ENCODE measurements at places on chromosomes 6 and 20.

GRCh38 chr6:40389254-40389653 is 197.9 kb downstream of the LRFN2 start:
- DNase-seq, result no peak

DNA sequence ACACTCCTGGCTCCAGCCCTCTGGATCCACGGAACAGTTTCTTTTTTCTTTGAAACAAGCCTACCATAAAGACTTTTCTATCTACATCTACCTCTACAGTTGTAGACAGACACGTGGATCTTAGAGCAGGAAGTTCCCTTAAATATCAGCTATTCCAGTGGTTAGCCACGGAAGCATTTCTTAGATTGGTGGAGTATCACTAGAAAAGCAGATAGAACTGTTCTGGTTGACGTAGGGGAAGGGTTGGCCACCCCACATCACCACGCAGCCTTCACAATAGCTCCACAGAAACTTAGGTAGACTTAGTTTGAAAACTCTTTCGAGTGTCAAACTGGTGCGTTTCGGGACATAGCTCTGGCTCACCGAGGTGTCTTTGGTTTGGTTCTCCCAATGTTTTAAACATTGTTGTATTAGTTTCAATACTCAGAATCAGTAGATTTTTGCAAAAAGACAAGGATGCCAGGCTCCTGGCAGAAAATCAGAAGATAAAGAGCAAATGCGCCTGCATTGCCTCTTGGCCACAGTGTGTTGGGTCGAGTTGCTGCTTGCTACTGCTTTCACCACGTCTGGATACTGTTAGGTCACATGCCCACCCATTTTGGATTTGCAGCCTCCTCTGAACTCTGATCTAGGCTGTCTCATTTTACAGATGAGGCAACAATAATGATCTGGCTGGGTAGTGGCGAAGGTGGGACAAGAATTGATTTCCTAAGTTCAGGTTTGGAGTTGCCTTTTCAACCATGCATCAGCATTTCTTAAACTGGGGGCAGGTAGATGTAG is 71.5 kb upstream of the DTNBP1 start:
- DNase-seq, result no peak

GRCh38 chr6:28597217-28597835 is 71.6 kb downstream of the GPX5 start:
- DNase-seq, result no peak

DNA sequence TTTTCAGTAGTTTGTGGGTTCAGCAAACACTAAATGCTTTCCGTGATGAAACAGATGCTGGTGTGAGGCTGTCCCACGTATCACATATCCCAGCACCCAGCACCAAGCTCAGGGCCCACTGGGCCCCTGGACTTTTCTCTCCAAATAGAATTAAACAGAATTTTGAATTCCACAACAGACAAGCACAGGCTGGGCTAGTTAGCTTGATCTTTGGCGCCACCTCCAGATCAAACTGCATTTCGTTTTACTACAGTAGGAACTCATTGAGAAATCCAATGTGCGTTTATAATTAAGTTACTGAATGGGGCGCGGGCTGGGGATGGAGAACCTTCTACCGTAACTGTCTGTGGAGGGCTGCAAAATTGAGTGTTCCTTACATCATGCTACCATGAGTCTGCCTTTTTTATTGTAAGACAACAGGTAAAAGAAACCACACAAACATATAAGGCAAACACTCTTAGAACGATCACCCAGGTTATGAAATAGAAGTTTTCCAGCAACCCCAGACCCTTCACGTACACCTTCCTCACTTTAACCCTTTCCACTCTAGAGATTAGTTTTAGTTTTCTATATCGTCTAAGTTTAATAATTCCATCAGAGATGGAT is 107.8 kb downstream of the ZFP64 start:
- DNase-seq, result peak; percentile 26

DNA sequence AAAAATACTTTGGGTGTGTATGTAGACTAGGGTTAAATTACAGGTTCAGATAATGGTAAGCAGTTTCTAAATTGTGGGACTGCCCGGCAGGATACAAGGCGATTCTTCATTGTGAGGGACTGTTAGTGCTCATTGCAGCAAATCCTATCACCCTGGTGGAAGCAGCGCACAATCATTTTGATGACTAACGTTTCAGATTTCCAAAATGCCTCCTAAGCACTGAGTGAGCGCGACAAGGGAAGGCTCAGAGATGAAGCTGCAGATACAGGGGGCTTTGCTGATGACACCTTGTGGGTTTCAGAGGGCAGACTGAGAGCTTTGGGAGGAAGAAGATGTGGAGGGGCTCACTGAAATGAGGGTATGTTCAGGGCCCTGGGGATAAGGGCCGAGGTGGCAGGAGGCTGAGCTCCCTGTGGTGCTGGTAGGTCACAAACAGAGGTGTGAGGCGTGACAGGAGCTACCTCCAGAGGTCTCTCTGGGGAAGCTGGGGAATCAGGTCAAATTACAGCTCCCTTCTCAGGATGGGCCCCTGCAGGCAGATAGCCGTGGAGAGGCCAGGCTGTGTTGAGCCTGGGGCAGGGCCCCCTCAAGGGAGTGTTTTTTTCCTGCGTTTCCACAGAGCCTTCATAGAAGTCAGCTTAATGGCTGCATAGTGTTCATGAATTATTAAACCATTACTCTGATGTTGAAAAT is 84.5 kb upstream of the FYN start:
- DNase-seq, result no peak

GRCh38 chr6:169020821-169021220 is 232.8 kb downstream of the THBS2 start:
- no peak for DNase-seq

GRCh38 chr6:155436981-155437749 is 18.5 kb downstream of the NOX3 start:
- DNase-seq, result no peak

DNA sequence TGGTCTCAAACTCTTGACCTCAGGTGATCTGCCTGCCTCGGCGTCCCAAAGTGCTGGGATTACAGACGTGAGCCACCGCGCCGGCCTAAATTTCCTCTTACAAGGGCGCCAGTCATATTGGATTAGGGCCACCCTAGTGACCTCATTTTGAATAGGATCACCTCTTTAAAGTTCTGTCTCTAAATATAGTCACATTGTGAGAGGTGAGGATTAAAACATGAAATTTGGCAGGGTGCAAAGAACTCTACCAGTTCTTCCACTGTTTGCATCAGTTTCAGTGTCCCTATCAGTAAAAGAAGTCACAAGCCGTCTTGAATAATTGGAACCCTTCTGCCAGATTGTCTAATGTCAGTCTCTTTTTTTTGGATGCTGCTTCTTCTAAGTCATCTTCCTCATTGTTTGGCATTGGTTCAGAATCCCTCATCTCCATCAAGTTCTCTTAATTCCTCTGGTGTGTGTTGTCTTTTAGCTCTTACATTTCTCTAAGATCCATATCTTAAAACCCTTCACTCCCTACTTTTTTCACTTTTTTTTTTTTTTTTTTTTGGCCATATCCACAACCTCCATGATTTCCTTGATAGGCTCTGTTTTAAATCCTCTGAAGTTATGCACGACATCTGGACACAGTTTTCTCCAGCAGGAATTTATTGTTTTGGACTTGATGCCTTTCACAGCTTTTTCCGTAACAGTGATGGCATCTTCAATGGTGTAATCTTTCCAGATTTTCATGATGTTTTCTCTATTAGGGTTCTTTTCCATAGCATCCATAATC is 56.8 kb downstream of the NCOA3 start:
- DNase-seq, result no peak

DNA sequence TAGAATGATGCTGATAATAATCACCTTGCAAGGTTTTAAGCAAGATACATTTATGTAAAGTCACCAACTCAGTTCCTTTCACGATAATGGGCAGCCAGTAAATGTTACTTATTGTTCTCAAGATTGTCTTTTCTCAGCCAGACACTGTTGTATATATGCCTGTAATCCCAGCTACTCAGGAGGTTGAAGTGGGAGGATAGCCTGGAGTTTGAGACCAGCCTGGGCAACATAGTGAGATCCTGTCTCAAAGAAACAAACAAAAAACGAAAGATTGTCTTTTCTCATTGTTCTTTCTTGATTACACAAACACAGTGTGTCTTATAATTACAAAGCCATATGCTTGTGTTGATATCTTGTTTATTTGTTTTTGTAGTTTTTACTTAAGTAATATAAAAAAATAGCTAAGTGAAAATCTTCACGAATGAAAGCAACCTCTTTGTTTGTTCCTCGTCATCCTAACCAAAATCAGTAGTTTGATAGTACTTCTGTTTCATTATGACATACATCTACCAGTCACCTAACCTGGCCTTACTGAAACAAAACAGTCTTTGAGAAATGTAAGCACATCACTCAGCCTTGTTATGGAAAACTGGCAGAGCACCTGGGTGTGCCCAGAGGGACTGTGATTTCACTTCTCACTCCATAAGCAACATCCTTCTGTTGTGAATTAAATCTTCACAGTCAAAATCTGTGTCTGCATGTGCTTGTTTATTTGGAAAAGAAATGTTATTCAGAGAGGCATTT is 436.2 kb upstream of the SOX4 start:
- DNase-seq, result no peak

DNA sequence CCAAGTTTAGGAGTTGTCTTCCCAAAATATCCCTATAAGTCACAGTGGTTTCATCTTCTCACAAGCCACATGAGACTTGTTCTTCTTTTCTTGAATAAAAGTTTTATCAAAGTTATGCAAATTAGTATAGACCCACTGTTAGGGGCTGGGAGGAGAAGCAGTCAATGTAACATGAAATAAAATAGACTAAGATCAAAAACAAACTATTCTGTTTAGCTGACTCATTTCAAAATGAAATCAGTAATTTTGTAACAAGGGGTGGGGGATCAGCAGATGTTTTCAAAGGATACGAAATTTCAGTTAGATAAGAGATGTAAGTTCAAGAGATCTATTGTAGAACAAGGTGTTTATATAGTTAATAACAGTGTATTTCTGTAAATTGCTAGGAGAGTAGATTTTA is 339.6 kb upstream of the PRDM1 start:
- no peak for DNase-seq

GRCh38 chr20:59829054-59829785 is 104.2 kb downstream of the SYCP2 start:
- no peak for DNase-seq

DNA sequence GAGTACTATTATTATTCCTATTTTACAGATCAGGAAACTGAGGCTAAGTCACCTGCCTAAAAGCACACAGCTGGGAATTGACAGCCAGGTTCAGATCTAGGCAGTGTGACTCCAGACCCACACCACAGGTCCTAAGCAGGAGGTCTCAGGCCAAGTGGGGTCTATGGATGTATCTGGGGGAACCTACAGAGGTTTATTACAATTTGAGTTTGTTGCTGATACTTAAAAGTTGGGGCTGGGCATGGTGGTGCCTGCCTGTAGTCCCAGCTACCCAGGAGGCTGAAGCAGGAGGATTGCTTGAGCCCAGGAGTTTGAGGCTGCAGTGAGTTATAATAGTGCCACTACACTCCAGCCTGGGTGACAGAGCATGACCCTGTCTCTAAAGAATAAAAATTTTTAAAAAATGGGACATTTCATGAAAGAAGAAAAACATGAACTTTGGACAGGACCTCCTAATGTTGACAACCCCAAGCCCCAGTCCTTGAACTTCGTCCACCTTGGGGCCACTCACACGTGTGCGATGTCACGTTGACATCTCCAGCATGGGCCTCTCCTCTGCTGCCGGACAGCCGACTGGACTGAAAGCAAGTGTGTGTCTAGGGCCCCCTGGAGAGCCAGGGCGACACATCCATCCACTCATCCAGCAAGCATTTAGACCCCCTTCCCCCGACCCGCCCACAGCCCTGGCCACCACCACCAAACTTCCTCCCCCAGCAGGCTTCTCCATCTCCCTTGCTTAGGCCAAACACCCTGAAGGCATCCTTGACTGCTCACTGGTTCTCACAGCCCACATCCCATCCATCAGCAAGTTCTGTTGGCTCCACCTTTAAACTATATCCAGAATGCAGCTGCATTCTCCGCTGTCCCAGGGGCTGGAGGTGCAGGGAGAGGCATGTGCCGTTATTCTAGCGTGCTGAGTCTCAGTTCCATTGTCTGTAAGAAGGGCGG is 40.0 kb downstream of the NOL4L start:
- DNase-seq, result no peak

DNA sequence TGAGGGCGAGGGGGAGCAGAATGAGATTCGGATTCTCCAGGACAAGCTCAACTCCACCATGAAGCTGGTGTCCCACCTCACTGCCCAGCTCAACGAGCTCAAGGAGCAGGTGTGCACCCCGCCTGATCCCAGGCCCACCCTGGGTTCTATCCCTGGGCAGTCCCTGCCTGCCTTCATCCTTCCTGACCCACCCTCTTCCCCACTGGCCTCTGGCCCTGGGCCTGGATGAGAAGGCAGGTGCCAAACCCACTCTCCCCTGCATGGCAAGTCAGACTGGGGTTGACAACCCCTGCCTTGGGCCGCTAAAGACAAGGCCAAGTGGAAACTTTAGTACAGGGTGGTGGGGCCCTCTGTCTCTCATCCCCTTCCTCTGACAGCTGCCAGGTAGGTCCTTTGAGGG is 16.5 kb downstream of the UQCC2 start:
- DNase-seq, result no peak

DNA sequence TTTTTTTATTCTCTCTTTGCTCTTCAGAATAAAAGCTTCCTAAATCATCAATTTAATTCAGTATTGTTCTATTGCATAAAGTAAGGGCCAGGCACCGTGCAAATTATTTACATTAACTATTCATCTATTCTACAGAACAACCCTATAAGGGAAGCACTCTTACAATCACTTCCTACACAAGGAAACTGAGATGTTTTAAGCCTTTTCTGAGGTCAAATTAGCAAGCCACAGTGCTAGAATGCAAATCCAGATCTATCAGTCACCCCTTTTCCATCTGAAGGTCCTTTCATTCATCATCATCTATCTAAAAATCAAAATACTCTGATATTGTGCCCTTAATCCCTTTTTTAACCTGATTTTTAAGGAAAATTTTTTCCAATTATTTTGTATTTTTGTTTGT is 31.2 kb downstream of the FRK start:
- no peak for DNase-seq

GRCh38 chr6:38508894-38509293 is 130.8 kb downstream of the BTBD9 start:
- no peak for DNase-seq

DNA sequence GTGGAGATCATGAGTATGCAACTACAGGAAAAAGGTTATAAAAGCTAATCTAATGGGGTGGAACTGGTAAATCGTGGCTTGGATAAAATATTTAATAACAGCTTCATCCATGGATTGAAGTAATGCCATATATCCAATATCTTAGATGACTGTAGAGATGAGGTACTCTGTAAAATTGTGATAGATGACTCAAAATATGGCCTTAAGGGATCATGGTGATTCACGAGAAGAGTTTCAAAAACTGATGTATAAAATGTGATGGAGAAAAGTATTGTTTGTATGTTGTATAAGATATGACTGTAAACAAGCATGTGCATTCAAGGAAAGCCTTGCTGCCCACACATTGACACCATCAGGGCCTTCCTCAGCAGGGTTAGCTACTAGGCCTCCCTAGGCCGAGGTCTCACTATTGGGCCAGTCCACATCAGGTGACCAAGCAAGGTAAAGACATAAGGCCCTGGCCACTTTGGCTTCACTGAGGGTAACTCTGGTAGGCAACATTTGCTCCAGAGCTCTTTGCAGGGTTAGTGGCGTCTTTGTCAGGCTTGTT is 17.7 kb upstream of the CCN6 start:
- DNase-seq, result no peak

Measured in activated CD4-positive, alpha-beta T cell treated with anti-CD3 and anti-CD28 coated beads, Interleukin-2, amount 50 U/mL, for 1 hour (primary cell).